AML-193 (cell line): ENCODE measurements at places on chromosomes 2 and 18.

DNA sequence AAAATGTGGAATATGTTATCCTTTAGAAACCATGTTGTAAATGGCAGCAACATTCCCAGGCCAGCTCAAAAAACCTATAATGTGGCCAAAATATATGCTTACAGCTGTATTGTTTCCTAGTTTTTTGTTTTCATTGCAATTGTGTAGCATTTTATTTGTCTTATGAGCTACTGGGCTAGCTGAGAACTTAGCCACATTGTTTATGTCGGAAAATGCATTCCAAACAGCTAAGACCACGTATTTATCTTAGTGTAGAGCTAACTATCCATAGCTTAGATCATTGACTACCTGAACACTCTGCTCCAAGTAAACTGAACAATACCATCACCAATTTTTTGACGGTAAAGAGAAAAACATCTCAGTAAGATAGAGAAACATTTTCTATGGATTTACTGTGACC is 38.4 kb downstream of the METAP1D start:
- DNase-seq, result no peak

DNA sequence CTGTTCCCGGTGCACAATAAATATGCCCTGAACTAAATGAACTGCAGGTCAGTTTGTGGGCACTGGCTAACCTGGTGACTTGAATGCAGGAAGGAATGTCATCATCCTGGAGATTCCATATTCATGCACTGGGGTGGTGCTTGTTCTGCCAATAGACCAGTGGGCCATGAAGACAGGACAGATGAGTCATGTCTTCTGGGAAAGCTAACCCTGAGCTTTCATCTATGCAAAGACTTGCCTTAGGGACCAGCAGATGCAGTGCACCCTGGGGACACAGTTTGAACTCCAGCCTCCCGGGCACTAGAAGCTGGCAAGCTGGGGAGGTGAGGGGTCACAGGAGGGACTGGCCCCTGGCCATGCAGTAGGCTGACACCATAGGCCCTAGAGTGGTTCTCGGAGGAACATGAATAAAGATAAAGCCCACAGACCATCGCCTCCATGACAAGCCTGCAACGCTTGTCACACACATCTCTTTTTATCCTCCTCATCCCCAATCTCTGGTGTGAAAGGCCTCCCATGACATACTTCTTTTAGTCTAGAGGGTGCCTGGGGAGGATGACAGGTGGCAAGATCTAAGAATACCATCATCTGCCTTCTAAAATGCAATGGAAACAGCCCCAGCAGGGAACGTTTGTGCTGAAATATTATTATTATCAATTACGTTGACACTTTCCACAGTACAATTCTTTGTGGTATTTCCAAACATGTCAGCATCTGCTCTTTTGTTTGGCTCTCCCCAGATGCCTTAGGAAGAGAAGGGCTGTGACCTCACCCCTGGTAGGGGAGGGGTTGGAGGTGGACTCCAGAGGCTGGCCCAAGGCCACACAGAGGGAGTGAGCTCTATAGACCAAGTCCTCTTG is 267.4 kb upstream of the RAB6C start:
- no peak for DNase-seq

DNA sequence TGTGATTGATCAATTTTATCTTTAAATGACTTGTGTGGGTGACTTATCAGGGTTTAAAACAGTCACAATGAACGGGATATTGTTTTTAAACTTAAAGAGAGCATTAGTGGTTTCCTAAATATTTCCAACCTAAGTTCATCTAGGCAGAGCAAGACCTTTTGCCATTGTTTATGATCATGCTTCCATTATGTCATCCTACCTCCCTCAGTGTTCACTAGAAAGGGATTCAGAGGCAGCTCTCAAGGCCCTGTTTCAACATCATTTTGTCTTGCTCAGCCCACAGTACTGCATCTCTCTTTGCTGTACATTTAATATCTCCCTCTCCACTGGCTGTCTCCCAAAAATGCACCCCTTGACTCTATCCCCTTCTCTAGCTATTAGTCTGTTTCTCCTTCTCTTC is 21.5 kb upstream of the PELI1 start:
- DNase-seq, result no peak

DNA sequence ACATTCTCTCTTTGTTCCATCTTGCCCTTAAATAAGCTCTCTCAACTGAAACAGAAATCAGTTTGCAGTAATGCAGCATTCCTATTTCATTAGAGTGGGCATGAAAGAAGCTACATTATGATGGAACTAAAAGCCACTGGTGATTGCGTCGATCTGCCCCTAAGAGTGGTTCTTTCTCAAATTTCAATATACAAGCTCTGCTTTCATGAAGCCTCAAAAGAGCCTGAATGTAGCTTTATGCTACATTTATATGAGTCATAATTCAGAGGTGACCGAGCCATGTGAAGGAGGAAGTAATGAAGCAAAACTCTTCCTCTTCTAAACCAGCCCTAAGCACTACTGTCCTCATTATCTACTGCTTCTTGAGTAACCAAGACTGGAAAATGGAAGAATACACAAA is 64.8 kb upstream of the CYTIP start:
- DNase-seq, result peak; percentile 68

- DNase-seq, result no peak
Measured at GRCh38 chr2:18703555-18703954, 114.2 kb upstream of the NT5C1B start.

- no peak for DNase-seq
Measured at GRCh38 chr2:18406219-18406618, 154.2 kb downstream of the RDH14 start.
